ENCODE measurements at places on chromosomes 11 and 22.
A peak's percentile ranks its signal among the peaks of the same experiment; 100 is the strongest.

DNA sequence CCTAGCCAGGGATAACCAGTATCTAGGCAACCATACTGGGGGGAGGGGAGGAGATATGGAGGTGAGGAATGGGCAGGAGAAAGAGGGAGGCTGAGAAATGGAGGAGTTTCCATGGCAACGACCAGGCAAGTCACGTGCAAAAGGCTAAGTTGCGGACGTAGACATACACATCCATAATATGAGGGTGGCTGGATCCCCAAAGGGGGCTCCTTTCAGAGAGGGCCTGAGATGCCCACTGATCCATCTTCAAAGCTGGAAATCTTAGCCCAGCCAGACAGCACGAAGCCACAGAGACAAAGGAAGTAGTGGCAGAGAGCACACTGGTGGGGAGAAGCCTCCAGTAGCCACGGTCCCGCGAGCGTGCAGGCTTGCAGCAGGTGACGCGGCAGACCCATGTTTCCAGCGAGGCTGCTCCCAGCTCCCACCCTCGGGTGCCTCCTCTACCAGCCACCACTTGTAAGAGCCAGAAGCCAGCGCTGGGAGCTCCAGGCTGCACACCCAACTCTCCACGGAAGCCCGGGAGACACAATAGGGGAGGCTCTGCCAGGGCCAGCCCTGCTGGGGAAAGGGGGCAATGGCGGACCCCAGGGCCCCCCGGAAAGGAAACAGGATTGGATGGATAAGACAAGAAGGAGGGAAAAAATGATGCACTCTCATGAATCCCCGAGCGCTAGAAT is 938 bp downstream of the FXYD6 start:
- peak; percentile 39 for DNase-seq

DNA sequence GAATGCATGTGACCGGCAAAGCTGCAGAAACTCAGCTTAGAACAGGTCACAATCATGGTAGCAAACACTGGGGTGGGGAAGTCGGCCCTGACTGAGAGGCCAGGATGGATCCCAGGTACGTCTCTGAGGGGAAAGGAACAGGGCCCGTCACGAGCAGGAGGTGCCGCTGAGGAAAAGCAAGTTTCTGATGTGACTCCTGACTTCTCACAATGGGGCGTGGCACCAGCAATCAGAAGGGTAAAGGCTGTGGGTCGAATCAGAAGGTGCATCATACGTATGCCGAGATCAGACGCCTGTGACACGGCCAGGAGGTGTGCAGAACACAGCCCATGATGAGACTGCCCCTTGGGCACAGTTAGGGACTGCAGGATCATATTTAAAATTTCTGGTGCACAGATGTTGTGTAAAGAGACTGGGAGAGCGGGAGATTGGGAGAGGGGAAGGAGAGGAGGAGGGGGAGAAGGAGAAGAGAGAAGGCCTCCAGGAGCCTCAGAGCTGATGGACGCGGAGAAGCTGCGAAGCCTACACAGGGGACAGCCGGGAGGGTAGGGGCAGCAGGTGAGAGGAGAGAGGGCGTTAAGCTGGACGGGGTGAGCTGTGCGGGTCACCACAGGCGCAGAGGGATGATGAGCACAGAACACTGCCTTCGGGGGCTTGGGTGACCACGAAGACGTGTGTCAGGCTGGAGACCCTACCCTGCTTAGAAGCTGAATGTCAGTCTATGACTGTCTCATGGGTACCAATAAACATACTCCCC is 30.7 kb downstream of the KRTAP5-5 start:
- no peak for DNase-seq

GRCh38 chr11:101346591-101346990 is 217.0 kb upstream of the PGR start:
- no peak for DNase-seq

DNA sequence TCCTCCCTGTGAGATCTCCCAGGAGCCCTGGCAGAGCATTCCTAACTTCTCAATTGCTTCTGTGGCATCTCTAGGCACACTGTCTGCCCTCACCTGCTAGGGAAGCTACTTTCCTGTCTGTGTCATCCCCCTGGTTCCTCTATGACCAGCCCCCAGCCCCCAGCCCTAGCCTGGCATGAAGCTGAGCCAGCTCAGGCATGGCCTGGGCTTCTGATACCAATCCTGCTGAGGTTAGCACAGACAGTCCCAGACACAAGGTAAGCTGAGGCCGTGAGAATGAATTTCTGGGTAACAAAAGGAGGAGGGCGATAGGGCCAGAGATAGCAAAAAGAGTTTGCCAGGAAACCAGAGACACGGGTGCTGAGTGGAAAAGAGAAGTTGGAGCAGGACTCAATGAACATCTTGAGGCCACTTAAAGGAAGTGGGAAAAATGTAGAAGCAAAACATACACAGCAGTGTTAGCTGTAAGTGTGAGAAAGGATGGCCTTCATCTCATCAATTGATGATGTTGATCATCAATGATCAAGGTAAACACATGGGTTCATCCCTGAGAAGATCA is 87.6 kb upstream of the PICALM start:
- DNase-seq = no peak

- DNase-seq = peak; percentile 86
Measured at GRCh38 chr11:117284053-117284452, 7.1 kb upstream of the BACE1-AS start.

- DNase-seq = peak; percentile 12
Measured at GRCh38 chr11:118939953-118940598, 14.3 kb upstream of the BCL9L start.

DNA sequence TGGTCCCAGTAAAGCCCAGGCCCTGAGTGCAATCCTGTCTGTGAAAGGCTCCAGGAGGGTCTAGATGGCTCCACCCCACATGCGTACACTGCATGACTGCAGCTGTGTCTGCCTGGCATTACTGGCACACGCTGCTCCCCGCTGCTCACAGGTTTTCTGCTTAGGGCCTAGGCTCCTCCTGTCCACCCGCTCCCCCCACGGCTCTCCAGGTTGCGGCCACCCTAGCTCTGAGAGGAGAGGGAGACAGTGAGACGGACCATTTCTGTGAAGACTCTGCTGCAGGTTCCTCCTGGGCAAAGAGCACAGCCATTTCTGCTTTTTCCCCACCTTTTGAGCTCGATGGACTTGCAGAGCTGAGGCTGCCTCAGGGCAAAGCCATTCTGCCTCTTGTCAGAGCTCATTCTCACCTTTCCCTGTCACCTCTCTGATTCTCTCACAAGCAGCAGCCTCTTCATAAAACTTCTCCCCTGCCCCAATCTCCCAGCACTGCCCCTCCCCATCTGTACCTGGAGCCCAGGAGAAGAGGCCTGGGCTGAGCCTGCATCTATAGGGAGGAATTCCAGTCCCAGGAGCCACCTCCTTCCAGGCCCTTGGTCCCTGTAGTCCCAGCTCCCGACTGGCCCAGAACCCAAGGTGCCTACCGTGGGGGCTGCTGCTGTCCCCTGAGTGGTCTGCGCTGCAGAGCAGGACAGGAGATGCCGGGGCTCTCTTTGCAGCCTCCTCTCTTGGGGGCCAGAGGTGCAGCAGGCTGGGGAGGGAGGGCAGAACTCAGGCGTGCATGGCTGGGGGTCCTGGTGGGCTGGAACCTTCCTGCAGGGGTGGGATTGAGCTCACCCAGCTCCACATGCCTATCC is 433.7 kb upstream of the B3GAT1 start:
- DNase-seq = no peak

GRCh38 chr11:86370171-86370570 is 4.5 kb upstream of the CCDC81 start:
- DNase-seq = no peak

- DNase-seq = no peak
Measured at GRCh38 chr22:28222976-28223745, 304.1 kb upstream of the PITPNB start.

DNA sequence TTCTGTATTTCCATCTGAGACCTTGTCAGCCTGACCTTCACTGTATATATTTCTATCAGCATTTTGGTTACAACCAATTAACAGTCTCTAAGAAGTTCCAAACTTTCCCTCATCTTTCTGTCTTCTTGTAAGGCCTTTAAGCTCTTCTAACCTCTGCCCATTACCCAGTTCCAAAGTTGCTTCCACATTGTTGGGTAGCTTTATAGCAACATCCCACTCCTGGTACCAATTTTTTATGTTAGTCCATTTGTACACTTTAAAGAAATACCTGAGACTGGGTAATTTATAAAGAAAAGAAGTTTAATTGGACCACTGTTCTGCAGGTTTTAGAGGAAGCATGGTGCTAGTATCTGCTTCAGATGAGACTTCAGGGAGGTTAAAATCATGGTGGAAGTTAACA is 1979.7 kb upstream of the RAG2 start:
- no peak for DNase-seq
